ENCODE measurements at places on chromosomes 2 and 18.

DNA sequence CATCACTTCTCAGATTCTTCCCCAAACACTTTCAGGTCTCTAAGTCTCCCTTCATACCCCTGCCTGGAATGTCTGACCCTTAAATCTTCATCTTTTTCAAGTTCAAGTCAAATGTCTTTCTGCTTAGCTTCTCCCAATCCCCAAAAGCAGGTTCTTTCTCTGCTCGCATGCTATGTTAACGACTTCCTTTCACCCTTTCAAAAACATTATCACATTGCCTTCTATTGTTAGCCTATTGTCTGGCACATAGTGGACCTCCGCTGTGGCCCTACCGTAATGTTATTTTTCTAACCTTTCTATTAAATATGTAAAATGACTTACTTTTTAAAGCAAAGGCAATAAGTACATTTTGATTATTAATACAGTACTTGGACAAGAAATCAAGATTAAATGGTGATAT is 2.2 kb downstream of the CDKL4 start:
- DNase-seq: no peak

GRCh38 chr2:851680-852079 is 99.0 kb upstream of the SNTG2 start:
- DNase-seq: no peak

DNA sequence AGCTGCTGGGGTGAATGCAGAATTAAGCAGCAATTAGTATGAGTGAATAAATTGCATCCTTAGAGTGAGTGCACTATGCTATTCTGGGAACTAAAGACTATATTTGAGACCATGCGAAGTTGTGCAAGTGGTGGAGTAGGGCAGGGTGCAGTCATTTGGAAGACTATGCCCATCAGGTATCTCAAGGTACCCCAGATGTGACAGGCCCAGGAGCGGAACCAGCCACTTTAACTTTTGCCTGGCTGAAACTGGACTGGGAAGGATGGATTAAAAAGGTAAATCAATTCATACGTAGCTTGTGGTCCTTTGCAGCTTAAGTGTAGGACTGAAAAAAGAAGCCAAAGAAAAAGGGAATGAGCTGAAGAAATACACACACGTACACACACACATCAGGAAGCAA is 1.7 kb downstream of the KYNU start:
- DNase-seq: no peak

DNA sequence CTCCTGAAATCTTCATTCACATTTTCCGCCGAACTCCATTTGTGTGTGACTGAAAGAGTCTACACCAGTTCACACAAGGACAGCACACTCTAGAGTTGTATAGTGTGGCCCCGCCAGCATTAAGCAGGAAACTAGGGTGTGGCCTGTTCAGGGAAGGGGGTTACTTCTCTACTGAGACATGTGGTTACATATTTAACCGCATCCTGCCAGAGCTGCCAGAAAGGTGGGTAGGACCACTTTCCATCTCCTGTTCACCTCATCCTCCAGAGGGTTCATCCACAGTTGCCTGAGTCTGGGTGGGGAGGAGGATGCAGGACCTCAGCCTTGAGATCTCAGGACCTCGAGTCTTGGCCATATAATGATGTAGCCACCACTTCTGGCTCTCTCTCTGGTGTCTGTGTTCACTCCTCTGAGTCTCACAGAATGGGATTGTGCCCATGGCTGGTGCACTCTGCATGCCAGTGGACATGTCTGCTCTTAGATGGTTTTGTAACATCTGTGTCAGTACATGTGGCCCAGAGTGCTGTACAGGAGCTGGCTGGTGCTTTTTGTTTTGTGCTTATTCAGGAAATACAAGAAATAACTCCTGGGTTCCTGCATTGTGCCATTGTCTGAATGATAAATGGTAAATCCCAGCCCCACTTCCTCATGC is 7.7 kb upstream of the SP140L start:
- DNase-seq: peak; percentile 77
